Large intestine (tissue), 12 donors: ENCODE measurements at places on chromosomes 16 and 17. TPM values are rescaled to one million over a fixed set of nuclear protein-coding genes. Genes with fewer than 3 reads are reported as not detected.

PLXDC1 gene
- 4.1 TPM for polyA plus RNA-seq

KRT31 gene
- polyA plus RNA-seq = not detected

- peaks cover 32% of the 10 kb centered on the region for H3K36me3 ChIP-seq
- no peaks in the 10 kb centered on the region for H3K27me3 ChIP-seq
- no peak overlapping the region for H3K4me3 ChIP-seq
- H3K27ac ChIP-seq = no peak overlapping the region
- no peak for DNase-seq
- no peaks in the 10 kb centered on the region for H3K4me1 ChIP-seq
Measured at GRCh38 chr16:11053916-11054460, 109.6 kb downstream of the CLEC16A start.

DNA sequence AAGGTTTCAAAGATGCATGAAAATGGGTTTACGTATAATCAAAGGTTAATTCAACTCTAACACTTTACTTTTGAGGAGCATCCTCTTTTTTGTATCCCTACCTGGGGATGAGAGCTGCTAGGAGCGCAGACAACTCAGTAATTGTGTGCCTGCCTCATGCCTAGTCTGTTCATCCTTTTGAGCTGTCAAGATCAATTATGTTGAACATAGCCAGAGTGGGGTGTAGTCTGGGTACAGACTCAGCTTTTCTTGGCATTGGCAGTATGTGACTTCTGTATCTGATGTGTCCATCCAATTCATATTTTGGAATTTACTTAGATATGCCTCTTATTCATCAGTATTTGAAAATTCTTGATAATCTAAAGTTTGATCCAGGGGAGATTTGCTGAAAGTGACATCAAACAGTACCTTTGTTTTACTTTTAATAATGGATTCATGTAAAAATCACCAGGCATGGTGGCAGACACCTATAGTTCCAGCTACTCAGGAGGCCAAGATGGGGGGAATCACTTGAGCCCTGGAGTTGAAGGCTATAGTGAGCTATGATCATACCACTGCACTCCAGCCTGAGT lies 24.1 kb downstream of the PRKCA start:
- no peak overlapping the region for H3K27ac ChIP-seq
- no peak for DNase-seq
- H3K4me3 ChIP-seq = no peak overlapping the region
- peaks cover 3% of the 10 kb centered on the region for H3K4me1 ChIP-seq
- H3K27me3 ChIP-seq = no peaks in the 10 kb centered on the region

GRCh38 chr17:47280072-47280811 lies 26.6 kb downstream of the ITGB3 start:
- H3K27me3 ChIP-seq = no peaks in the 10 kb centered on the region
- H3K27ac ChIP-seq = peak overlapping the region; percentile 57
- H3K4me1 ChIP-seq = peaks cover 22% of the 10 kb centered on the region
- no peak overlapping the region for H3K4me3 ChIP-seq
- no peak for DNase-seq

GRCh38 chr17:52158450-52159042 lies at the start of gene CA10:
TSS of gene CA10 (minus strand) at chr17:52158714.
- no peaks in the 10 kb centered on the region for H3K36me3 ChIP-seq
- H3K4me3 ChIP-seq = no peak within 1 kb of the TSS
- peaks cover 57% of the 10 kb centered on the region for H3K27me3 ChIP-seq
- H3K4me1 ChIP-seq = no peaks in the 10 kb centered on the region
- no peak for DNase-seq
- no peak within 1 kb of the TSS for H3K27ac ChIP-seq
